ENCODE measurements at places on chromosomes 16 and 17.

- DNase-seq, result no peak
Measured at GRCh38 chr16:10441726-10442125, 55.9 kb downstream of the ATF7IP2 start.

DNA sequence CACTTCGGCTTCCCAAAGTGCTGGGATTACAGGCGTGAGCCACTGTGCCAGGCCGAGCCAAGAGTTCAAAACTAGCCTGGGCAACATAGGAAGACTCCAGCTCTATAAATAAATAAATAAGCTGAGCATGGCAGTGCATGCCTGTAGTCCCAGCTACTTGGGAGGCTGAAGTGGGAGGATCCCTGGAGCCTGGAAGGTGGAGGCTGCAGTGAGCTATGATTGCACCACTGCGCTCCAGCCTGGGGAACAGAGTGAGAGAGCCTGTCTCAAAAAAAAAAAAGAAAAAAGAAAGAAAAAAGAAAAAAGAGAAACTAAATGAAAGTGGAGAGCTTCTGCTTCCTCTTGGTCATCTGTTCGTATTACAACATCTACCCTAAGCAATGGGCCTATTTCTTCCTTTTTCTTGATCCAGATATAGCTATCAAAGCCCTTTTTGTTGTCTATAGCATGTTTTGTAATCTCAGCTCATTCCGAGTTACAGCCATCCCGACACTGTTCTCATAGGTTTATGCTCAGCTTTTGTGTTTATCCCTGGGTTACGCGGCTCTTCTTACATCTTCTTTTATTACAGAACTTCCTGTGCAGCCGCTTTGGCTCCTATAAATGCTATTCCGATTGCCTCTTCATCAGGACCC, 14.1 kb upstream of the MAPK3 start:
- no peak for DNase-seq

DNA sequence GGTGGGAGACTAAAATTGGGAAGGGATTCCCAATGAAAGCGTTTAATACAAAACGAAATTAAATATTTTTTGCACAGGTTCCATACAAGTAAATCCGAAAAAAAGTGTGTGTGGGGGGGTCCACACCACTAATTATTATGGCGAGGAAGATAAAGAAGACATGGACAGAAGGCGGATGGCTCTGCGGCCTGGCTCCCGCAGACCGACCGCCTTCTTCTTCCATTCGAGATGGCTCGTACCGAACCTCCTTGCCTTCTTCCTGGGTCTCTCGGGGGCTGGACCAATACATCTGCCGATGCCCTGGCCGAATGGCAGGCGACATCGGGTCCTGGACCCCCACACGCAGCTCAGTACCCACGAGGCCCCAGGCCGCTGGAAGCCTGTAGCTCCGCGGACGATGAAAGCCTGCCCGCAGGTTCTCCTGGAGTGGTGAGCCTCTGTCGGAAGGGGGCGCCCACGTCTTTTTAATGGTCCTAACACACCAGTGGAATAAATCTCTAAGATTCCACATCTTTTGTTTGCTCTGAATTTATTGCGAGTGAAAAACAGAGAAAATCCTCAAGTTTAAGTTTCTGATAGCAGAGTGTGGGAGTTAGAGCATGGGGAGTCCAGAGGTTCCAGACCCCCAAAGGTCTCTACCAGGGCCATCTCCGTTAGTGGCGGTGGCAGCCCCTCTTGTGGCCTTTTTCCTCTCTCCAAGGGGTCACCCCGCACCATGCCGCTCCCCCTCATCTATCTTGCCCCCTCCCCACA, 1.4 kb downstream of the PRAC2 start:
- peak; percentile 91 for DNase-seq

DNA sequence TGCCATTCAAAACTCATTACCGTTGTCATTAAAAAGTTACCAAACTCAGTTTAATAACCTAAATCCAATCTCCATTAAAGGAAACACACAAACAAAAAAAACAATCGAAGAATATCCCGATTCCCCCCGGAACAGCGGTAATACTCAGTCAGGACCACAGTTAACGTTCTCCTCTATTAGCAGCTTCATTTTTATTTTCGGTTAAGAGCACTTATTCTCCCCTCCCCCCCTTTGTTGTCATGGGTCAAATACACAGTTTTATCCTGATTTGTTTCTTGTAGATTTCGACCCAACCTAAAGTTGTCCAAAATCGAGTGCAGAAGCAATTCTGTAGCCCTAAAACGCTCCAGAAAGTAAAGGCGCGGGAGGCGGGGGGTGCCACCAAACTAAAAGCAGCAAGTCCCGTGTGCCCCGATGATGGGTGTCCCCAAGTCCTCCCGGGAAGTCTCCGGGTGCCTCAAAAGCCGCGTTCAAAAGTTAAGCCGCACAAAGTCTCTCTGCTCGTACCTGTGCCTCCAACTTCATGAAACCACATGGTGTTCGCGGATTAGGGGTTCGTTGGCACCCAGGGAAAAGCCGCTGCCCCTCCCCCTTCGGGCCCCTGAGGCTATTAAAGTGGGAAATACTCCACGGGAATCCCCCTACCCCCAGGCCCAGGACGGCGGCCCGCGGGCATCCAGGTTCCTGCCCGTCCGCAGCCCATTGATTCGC, 996 bp downstream of the SUMO2 start:
- peak; percentile 35 for DNase-seq

- DNase-seq, result peak; percentile 67
Measured at GRCh38 chr16:54176376-54176901, 110.1 kb downstream of the IRX3 start.

DNA sequence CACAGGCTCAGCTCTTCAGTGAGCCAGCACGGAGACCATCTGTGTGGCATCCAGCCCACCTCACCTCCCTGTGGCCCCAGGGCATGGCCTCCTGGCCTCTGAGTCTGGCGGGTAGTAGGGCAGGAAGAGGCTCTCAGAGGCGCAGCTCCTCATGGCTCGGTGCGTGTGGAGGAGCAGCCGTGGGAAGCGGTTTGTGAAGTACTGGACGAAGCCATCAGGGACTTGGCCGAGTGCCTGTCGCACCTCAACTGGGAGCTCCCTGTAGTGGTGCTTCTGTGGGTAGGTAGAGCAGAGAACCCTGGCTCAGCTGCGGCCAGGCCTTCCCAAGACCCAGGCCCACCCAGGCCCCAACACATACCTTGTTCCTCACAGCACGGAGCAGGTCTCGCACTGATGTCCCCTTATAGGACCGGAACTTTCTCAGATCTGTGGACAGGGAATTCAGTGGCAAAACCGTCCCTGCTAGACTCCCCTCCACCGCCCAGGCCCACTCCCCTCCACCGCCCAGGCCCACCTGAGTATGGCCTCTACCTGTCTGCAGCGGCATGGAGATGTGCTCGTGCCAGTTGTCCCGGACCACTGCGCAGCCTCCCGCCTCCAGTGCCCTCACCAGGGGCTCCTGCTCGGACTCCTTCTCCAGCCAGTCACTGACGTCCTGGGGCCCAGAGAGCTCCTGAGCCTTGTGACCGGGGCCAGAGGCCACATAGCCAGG, 12.2 kb downstream of the PLK1 start:
- DNase-seq, result no peak

GRCh38 chr17:70767102-70767701, 597.9 kb downstream of the KCNJ2 start:
- peak; percentile 56 for DNase-seq

GRCh38 chr17:14337596-14338079, 36.8 kb downstream of the HS3ST3B1 start:
- no peak for DNase-seq

DNA sequence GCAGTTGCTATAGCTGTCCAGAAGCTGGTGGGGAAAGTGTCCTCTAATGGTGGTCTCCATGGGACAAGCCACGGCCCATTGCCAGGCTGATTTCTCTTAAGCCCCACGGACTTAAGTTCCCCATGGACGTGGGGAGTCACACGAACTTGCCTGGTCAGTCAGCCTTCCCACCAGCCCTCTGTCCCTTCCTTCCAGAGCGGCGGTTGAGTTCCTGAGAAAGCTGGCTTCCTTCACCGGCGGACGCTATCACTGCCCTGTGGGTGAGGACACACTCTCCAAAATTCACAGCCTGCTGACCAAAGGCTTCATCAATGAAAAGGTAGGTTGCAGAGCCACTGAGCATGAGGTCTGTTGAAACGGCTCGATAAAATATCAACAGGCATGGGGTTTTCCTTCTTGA, 10.0 kb upstream of the SDR42E2 start:
- no peak for DNase-seq

DNA sequence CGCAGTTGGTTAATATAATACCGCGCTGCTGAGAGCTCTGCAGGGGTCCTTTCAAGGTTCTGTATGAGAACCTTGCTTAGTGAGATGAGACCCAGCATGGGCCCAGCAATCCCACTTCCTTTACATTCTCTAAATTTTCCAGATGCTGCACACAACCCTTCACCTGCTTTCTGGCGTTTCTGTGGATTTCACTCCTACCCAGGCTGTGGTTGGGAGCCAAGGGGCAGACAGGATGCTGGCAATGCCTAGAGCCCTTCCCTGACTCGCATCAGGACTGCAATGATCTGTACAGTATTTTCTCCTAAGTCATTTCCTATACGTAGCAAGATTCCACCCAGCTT, 10.1 kb upstream of the PIPOX start:
- DNase-seq, result no peak

- peak; percentile 53 for DNase-seq
Measured at GRCh38 chr17:66580956-66581391, 253.9 kb upstream of the CACNG5 start.

DNA sequence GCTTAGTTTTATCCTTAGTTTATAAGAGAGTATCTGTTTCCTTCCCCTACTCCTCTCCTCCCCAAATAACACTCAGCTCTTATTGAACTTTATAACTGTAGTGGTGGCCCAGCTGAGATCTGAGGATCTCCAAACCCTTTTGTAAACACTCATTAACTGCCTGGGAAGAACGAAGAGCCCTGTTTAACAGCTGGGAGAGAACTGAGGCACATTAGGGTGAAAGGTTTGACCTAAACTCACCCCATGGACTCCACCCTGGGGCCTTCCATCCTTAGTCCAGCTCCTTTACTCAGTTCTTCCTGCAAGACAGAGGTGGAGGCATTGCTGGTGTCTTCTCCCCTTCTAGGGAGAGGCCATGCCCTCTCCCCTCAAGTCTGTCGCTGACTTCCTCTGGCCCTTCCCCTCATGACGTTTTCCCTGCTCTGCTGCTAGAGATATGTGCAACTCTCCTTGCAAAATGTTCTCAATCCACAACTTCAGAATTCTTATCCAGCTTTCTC, 1.2 kb upstream of the RARA start:
- no peak for DNase-seq

DNA sequence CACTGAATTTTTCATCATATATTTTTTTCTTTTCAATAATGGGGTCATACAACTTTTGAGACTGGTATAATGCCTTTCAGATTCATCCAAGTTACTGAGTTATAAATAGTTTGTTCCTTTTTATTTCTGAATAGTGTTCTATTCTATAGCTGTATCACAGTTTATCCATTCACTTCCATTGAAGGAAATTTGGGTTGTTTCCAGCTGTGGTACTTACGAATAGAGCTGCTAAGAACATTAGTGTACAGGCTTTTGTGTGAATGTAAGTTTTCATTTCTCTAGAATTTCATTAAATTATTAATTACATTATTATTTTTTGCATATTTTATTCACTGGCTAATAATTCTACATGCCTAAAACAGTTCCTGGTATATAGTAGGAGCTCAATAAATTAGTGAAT, 52.9 kb downstream of the SNTB2 start:
- DNase-seq, result no peak

DNA sequence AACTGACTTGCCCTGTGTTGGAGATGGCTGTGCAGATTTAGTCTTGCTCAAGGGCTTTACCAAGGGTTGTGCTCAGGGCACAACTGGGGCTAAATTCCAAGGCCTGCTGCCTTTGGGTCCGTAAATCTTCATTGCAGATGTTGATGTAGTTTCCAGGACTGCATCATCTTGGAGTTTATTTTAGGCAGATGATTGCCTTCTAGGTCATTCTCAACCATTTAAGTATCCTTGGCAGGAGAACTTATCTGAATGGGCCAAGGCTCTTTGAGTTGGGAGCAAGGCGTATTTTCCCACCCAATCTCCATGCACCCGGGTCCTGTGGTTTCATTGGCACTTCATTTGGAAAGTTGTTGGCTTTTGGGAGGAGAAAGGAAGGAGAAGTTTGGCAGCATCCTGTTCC, 200.3 kb downstream of the MSI2 start:
- no peak for DNase-seq

DNA sequence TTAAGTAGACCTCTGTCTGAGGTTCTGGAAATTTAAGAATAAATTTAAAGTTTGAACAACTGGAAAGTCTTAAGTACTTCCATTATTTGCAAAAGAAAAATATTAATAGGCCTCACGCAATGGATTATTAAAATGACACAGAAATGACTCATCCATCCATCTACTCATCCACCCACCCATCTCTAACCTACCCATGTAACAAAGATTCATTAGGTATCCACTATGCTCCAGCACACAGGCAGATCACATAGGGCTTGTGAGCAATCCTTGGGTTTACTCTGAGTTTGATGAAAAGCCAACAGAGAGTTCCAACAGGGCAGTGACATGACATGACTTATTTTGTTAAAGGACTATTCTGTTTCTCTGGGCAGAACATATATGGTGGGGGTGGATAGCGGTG, 93.3 kb downstream of the HELZ start:
- no peak for DNase-seq

GRCh38 chr16:2469399-2470233, 1.5 kb upstream of the NTN3 start:
- DNase-seq, result no peak

GRCh38 chr16:84916850-84917249, 94.5 kb downstream of the ZDHHC7 start:
- DNase-seq, result no peak

DNA sequence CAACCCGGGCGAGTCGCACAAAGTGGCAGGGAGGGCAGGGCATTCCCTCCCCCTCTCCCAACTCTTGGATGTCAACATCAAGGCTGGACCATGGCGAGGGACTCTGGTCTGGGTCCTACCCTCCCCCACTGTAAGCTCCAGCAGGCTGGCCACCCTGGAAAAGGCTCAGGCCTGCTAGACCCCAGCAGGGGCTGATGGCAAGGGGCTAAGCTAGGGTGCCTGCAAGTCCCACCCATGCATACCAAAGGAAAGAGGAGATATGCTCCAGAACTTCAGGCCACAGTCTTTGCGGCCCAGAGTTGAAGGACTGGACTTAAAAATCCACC, 19.9 kb downstream of the ST3GAL2 start:
- no peak for DNase-seq

DNA sequence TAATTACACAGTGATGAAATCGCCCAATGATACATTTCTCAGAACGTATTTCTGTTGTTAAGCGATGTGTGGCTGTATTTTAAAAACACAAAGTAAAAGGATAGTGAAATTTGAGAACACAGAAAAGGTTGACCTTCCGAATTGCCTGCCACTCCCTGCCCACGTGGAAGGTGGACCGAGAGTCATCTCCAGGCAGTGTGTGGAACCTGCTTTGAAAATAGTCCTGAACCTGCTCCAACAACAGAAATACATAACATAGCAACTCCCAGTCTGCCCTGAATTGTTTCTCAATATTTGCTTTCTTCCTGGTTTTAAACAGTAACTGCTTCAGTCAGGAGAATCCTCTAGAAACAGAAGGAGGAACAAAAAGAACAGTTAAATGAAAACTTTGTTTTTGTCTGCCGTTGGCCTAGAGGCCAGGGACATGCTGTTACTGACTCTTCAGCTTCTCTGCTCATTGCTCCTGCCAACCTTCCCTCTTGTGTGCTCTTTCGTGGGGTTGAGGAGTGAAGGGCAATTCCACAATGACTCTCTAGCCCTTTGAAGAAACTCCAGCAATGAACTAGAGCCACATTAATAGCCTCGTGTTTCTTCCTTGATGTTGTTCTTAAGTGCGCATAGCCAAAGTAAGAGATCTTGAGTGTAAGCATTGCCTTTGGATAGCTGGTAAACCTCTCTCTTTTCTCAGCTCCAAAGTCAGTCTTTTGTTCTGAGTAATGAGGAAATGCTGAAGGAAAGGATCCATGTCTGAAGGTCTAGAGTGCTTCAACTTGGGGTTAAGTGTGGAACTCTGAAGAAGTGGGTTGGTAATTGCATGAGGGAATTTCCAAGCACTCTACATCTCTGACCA, 452.5 kb upstream of the CCL2 start:
- DNase-seq, result no peak

All from hepatocyte (in vitro differentiated cells).